T1000 (cell line): ENCODE measurements at places on chromosomes 6 and 20.

DNA sequence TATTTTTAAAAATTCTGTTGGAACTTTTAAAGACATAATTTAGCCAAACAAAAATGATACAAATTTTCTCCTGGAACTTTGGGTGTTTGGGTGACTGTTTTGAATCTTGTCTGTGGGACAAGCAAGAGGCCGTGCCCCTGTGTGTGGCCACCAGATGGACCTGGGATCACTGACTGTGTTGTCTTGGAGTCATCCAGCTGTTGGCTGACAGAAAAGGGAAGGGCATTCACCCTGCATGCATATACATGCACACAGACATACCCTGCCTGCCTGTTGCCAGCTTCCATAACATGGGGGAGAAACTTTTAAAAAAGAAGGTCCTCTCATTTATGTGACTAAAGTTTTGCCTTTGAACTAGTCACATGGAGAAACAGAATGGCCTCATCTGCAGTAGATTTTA lies 72.7 kb downstream of the BLOC1S5 start:
- DNase-seq = no peak

DNA sequence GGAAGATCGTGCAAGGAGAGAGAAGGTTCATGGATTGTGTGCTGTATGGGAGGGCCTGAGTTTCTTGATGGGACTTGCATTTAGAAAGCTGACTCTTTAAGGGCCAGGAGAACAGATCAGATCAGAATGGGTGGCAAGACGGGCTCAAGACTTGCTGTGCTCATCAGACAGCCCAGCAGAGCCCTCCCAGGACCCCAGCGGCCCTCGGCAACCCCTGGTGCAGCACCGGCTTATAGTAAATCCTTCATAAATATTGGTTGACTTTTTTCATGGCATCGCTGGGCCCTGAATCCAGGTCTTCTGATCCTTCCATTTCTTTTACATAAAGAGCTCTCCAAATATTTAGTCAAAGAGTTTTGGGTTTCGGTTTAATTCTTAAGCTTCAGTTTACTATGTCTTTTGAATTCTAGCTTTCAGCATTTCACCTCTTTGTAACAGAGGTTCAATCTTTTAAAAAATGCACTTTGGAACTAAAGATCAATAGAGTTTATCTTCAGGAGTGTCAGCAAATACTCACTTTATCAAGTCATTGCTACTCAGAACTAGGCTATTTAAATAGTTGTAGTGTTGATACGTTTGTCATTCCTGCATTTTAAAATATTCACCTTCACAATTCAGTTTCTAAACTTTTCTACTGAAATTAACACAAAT lies 205.6 kb downstream of the ZDHHC14 start:
- DNase-seq = no peak

DNA sequence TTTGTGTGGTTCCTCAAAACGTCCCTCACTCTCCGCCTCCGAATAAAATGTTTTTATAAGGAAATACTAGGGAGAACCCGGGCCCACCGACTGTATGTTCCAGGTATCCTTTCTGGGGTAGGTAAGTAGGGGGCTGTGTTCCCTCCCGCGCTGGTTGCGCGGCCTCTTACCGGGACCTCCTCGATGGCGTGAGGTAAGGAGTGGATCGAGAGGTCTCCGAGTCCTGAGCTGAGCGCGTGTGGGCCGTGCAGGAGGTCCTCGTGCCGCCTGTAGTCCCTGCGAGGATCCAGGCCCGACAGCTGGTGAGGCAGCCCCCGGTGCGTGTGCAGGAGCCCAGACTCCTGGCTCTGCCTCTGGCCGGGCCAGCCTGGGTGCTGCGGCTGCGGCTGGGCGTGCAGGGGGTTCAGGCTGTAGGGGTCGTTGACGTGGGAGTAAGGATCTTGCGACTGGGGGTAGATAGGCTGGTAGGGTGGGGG lies 5.1 kb downstream of the TFAP2A start:
- DNase-seq = no peak

- no peak for DNase-seq
These were observed 100.9 kb downstream of the OPRM1 start for GRCh38 chr6:154139892-154140291.

GRCh38 chr20:11429168-11429567 lies 488.5 kb upstream of the BTBD3 start:
- DNase-seq = no peak

GRCh38 chr6:24387818-24388217 lies 14.9 kb upstream of the MRS2 start:
- no peak for DNase-seq

GRCh38 chr20:25009218-25010145 lies 16.9 kb upstream of the APMAP start:
- DNase-seq = no peak

GRCh38 chr6:5059036-5059896 lies 25.9 kb upstream of the PPP1R3G start:
- no peak for DNase-seq

- no peak for DNase-seq
These were observed 228.4 kb upstream of the RSPO3 start for GRCh38 chr6:126890055-126890454.

- DNase-seq = no peak
These were observed 181.0 kb downstream of the ZMYND8 start for GRCh38 chr20:47175493-47175892.
